NCI-H1436 treated with DMSO at 0.1 percent for 48 hours (cell line): ENCODE measurements at places on chromosomes 7 and 10.

- no peak for DNase-seq
Measured at GRCh38 chr7:106957766-106958165, 86.7 kb upstream of the PRKAR2B start.

DNA sequence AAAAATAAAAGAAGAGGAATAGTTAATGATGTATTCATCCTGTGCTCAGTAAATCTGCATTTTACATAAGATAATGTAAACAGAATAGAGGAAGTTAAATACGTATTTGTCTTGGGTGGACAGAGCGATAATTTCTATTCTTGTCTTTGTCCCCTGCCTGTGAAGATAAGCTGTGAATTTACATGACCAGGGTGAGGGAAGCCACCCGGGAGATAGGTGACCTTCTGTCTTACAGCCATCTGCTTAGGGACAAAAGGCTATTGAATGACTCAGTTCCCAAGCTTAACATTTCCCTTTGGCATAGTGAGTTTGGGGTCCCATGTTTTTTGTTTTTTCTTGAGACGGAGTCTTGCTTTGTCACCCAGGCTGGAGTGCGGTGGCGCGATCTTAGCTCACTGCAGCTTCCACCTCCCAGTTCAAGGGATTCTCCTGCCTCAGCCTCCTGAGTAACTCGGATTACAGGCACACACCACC is 88.7 kb upstream of the KCTD7 start:
- DNase-seq: no peak

- DNase-seq: no peak
Measured at GRCh38 chr7:86733783-86734182, 90.1 kb downstream of the GRM3 start.

DNA sequence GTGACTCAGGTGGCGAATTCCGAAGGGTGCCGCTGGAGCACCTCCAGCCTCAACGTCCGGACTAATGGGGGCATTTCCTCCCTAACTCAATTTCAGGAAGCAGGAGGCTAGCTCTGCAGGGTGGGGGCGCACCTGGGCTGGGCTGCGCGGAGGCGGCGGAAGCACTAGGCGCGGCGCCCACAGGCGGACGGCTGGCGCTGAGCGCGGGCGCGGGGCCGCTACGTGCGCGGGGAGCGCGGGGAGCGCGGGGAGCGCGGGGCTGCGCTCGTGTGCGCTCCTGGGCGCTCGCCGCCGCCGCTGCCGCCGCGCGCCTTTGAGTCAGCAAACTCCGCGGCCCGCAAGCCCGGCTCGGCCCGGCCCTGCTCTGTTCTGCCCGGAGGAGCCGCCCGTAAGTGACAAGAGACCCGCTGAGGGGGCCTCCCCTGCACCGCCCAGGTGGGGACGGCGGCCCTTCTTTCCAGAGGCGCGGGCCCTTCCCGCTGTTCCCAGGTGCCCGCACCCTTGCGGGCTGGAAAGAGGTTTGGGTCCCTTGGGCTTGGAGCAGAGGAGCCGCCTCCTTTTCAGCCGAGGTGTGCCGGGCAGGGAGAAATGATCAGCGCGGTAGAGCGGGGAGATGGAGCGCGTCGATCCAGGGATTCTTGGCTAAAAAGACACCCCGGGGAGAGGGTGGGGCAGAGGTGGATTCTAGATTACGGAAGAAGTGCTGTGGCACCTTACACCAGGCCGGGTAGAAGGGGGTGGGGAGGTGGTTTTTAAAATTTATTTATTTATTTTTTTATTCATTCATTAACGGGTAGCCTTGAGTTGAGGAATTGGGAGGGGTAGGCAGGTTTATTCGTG is at the start of gene SNX10:
TSS of gene SNX10 (plus strand) at position 164 of the 840 bp plus-strand sequence. CDS start 54,581 bp downstream, outside the sequence.
- no peak for DNase-seq

- no peak for DNase-seq
Measured at GRCh38 chr7:114977277-114977676, 55.4 kb downstream of the MDFIC start.

DNA sequence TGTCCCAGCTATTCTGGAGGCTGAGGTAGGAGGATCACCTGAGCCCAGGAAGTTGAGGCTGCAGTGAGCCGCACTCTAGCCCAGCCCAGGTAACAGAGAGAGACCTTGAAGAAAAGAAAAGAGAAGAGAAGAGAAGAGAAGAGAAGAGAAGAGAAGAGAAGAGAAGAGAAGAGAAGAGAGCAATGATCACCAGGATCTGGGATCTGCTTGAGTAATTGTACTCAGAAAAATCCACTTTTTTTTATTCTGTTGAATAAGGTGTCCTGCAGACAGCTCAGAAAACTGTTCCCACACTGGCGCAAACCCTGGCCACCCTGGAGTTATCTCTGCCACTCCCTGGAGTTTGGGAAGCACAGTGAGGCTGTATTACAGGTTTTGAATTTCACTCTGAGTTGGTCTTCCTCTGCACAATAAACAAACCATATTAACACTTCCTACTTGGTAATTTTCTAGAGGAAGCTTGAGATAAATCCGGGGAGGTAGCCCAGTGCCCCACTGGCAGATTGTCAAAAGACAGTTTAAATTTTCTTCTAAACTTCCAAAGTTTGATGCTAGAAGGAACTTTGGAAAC is 9.6 kb upstream of the OAT start:
- DNase-seq: no peak

- no peak for DNase-seq
Measured at GRCh38 chr7:142870147-142870559, 15.3 kb downstream of the EPHB6 start.

DNA sequence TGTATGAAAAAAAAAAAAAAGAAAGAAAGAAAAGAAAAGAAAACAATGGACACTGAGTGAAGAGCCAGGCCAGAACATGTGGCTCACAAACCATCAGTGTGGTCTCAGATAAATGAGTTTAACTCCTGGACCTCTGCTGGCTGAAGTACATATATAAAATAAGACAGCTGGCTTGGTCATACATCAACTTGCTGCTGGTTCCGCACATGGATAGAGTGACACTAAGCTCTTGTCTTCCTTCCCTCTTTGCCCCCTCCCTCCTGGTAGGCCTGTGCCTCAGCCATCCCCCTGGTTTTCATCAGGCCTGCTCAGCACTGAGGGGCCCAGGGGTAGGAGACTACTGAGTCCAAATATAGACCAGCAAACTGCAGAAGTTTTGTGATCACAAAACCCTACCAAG is 58.1 kb upstream of the DGKI start:
- no peak for DNase-seq
